ENCODE measurements at places on chromosomes 7 and 10.

- no peak for DNase-seq
These were observed 7.1 kb upstream of the TEX36 start for GRCh38 chr10:125689955-125690569.

DNA sequence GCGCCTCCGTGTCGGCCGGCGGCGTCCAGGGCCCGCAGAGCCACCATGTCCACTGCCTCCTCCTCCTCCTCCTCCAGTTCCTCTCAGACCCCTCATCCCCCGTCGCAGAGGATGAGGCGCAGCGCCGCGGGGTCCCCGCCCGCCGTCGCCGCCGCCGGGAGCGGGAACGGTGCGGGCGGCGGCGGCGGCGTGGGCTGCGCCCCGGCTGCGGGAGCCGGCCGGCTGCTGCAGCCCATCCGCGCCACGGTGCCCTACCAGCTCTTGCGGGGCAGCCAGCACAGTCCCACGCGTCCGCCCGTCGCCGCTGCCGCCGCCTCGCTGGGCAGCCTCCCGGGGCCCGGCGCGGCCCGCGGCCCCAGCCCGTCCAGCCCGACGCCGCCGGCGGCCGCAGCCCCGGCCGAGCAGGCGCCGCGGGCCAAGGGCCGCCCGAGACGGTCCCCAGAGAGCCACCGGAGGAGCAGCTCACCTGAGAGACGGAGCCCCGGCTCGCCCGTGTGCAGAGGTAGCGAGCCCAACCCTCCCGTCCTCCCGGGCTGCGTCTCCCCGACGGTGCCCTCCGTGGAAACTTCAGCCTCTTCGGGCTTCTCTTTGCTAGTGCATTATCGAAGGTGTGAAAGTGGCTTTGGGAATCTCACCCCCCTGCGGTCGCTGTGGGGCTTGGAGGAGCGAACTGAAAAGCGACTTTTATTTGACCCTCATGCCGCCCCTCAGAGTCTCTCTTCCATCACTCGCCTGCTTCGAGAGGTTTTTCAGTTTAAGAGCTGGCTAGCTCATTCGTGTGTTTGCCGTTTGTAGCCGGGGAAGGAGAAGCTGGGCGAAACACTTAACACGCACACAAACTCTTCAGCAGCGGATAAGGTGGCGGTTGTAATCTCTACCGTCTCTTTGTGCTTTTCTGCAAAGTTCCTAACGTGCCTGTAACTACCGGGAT is 975 bp downstream of the GLCCI1 start:
- DNase-seq = peak; percentile 36

GRCh38 chr10:14156104-14156503 is 174.6 kb downstream of the FRMD4A start:
- DNase-seq = no peak

DNA sequence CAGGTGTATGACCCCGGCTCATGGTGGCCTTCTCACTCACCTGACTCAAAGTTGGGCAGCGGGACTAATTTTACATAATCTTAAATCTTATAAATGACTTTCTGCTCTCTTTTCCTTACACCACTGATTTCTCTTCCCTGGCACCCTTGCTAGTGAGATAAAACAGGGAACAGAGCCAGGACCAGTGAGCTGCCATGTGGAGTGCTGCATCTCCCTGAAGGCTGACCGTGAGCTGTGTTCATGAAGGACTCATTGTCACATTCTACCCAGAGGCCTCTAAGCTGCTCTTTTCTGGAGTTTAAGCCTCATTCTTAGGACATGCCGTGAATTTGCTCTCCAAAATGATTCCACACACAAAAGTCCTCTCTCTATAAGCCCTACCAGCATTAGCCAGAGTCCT is 762.3 kb downstream of the AUTS2 start:
- no peak for DNase-seq

GRCh38 chr10:77967611-77968022 is 41.1 kb upstream of the DLG5 start:
- DNase-seq = no peak

DNA sequence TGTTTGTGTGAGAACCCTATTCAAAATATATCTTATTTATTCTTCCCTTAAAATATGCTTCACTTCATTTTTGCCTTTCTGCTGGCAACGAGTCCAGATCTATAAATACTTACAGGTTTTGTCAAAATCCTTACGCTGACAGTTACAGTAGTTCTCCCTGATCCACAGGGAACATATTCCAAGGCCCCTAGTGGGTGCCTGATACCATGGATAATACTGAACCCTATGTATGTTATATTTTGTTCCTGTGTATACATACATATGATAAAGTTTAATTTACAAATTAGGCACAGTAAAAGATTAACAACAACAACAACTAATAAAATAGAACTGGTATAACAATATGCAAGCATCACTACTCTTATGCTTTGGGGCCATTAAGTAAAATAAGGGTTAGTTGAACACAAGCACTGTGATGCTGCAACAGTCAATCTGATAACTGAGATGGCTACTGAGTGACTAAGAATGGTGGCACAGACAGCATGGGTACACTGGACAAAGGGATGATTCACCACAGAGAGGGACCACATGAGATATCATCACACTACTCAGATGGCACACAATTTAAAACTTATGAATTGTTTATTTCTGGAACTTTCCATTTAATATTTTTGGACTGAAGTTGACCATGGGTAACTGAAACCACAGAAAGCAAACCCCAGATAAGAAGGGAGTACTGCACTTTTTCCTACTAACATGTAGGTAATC is 29.4 kb upstream of the PCGF5 start:
- DNase-seq = no peak

GRCh38 chr10:3400348-3400747 is 227.8 kb upstream of the PITRM1 start:
- no peak for DNase-seq

GRCh38 chr10:70551466-70551865 is 51.1 kb downstream of the PRF1 start:
- DNase-seq = no peak

GRCh38 chr10:12679636-12680035 is 321.9 kb downstream of the CCDC3 start:
- DNase-seq = no peak

DNA sequence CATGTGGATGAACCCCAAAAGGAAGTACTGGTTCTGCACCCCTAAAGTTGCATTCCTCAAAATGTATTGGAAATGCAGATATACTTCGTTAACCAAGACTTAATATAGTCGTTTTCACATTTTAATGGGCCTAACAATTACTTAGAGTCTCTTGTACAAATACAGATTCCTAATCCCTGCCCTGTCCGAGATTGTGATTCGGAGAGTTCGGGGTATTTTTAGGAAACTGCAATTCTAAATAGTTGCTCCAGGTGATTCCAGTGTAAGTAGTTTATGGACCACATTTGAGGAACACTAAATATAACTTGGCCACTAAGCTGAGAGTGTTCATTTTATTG is 830 bp downstream of the TRUB1 start:
- DNase-seq = no peak

- DNase-seq = no peak
These were observed 102.4 kb downstream of the SEMA3A start for GRCh38 chr7:84092207-84092606.

DNA sequence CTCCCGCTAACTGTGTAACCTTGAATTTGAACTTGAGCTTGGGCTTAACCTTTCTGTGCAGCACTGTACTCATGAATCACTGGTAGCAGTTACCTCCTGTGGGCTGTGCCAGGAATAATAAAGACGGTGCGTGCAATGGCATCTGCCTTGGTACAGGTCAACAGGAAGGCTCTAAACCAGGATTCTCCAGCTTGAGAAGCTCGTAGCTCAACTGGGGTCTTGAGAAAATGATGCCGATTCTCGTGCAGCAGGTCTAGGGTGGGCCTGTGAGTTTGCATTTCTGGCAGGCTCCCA is 112.5 kb upstream of the ANLN start:
- DNase-seq = no peak

DNA sequence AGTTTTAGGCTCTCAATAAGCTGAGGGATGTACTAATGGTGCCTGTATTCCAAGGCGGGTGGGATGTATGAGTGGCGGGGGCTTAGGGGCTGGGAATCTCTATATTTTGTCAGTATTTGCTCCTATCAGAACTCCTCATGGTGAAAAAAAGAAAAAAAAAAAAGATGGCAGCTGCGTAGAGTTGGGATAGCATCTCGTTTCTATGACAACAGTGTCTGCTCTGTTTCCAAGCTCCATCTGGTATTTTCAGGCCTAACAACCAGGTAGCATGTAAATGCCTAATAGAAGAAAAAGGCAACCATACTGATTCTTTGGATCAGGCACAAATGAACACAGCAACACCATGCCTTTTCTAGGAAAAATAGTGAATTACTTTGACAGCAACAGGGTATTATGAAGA is 11.7 kb upstream of the CCDC172 start:
- DNase-seq = no peak

Measured in dorsolateral prefrontal cortex (tissue), 122 donors.